ENCODE measurements at places on chromosomes 2 and 18. TPM values are rescaled to one million over a fixed set of nuclear protein-coding genes. Genes with fewer than 3 reads are reported as not detected.

DNA sequence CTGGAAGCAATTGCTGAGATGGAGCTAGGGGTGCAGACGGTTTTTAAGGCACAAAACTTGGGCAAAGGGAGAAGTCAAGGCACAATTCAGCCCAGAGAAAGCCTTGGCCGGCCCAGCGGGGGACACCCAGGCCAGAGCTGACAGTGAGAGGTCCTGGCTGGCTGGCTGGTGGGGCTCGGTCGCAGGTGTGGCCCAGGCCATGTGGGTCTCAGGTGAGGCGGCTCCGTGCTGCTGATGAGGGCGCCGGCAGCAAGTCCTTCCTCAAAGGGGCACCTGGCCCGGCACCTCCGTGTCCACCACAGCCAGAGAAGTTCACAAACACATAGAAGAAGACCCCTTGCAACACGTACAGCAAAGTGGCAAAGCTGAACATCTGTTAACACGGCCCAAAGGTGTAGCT, 54.2 kb upstream of the LDLRAD4 start:
- DNase-seq, result no peak

GRCh38 chr2:113978524-113979190, 88.8 kb downstream of the ACTR3 start:
- no peak for DNase-seq

- DNase-seq, result no peak
Measured at GRCh38 chr2:29922605-29923004, 1.2 kb upstream of the ALK start.

DNA sequence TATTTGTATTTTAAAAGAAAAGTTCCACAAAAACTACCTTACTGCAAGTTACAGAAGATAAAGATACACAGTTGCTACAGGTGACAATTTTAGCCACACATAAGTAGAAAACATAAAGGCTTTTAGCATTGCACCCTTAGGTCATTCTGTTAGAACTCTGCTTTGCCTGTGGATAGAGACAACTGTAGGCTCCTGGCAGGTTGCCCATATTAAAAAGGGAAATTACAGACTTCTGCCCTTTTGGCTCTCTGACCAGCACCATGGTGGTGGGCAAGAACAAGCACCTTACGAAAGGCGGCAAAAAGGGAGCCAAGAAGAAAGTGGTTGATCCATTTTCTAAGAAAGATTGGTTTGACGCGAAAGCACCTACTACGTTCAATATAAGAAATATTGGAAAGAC, 223.3 kb downstream of the MC4R start:
- no peak for DNase-seq

- DNase-seq, result no peak
Measured at GRCh38 chr2:100451734-100452133, 18.5 kb upstream of the NMS start.

GRCh38 chr2:4420032-4420431, 716.7 kb downstream of the DCDC2C start:
- DNase-seq, result no peak

GRCh38 chr18:37445368-37445767, 120.2 kb downstream of the CELF4 start:
- DNase-seq, result no peak

- no peak for DNase-seq
Measured at GRCh38 chr2:177031438-177032180, 181.0 kb upstream of the HNRNPA3 start.

ZFP36L2 gene
- total RNA-seq, result 117 TPM

ANTXR1 gene
- total RNA-seq, result 86.3 TPM
